Motor neuron (in vitro differentiated cells): ENCODE measurements at places on chromosomes 5 and 9. TPM values are rescaled to one million over a fixed set of nuclear protein-coding genes. Genes with fewer than 3 reads are reported as not detected.
A peak's percentile ranks its signal among the peaks of the same experiment; 100 is the strongest.

The C5orf58 gene
- total RNA-seq = 0.38 TPM in 1 of 2 replicates, not detected in the other

The CDH18 gene
- 7.3 and 8.0 TPM in 2 replicates for total RNA-seq

The SLC2A8 gene
- 16.0 and 16.1 TPM in 2 replicates for total RNA-seq

GRCh38 chr9:6757132-6757455 lies 679 bp upstream of the KDM4C start:
- peak; percentile 55 for ATAC-seq

DNA sequence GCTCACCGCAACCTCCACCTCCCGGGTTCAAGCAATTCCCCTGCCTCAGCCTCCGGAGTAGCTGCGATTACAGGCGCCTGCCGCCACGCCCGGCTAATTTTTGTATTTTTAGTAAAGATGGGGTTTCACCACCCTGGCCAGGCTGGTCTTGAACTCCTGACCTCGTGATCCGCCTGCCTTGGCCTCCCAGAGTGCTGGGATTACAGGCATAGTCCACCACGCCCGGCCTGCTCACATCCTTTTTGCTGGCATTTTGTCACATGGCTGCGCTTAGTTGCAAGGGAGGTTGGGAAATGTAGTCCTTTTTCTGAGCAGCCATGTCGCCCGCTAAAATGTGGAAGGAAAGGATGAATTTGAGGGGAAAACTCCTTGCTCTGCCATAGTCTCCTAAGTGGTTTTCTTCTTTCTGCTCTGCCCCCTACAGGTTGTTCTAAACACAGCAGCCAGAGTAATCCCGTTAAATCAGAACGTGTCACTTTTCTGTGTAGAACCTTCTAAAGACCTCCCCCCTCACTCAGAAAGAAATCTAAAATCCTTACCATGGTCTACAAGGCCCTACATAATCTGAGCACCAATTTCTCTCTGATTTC lies 57.8 kb upstream of the HSPA9 start:
- peak; percentile 59 for ATAC-seq

GRCh38 chr5:78065663-78066062 lies 228.8 kb downstream of the AP3B1 start:
- ATAC-seq = no peak

DNA sequence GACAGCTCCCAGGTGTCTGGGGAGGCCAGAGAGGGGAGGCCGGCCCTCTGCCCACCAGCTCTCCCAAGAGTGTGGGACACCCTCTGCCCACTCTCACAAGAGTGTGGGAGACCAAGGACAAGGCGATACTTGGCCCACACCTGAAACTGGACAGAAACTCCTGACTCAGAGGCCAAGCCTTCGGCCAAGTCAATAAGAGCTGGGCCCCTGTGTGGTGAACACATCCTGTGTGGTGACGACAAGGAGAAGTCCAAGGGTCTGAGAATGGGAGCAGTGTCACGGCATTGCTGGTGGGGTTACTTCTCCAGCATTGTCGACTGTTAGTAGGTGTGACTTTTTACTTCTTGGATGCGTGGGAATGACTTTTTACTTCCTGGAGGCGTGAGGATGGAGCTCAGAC lies 14.6 kb upstream of the F2RL1 start:
- ATAC-seq = no peak

The FER gene
- total RNA-seq = 50.0 and 63.6 TPM in 2 replicates

DNA sequence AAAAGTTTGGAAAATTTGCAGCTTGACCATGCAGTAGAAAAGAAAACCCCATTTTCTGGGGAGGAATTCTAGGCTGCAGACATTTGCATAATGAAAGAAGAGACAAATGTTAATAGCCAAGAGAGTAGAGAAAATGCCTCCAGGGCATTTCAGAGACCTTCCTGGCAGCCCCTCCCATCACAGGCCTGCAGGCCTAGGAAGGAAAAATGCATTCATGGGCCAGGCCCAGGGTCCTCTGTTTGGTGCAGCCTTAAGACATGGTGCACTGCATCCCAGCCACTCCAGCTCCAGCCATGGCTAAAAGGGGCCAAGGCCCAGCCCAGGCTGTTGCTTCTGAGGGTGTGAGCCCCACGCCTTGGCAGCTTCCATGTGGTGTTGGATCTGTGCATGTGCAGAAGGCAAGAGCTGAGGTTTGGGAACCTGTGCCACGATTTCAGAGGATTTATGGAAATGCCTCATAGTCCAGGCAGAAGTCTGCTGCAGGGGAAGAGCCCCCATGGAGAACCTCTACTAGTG lies 75.0 kb upstream of the OR13F1 start:
- no peak for ATAC-seq
